ENCODE measurements at places on chromosomes 12 and 14.

GRCh38 chr14:67446371-67447032 is 34.5 kb upstream of the PLEK2 start:
- DNase-seq: no peak

GRCh38 chr12:100326208-100326607 is 30.7 kb upstream of the SLC17A8 start:
- DNase-seq: no peak

- no peak for DNase-seq
Measured at GRCh38 chr12:116677202-116677661, 60.6 kb downstream of the SPRING1 start.

DNA sequence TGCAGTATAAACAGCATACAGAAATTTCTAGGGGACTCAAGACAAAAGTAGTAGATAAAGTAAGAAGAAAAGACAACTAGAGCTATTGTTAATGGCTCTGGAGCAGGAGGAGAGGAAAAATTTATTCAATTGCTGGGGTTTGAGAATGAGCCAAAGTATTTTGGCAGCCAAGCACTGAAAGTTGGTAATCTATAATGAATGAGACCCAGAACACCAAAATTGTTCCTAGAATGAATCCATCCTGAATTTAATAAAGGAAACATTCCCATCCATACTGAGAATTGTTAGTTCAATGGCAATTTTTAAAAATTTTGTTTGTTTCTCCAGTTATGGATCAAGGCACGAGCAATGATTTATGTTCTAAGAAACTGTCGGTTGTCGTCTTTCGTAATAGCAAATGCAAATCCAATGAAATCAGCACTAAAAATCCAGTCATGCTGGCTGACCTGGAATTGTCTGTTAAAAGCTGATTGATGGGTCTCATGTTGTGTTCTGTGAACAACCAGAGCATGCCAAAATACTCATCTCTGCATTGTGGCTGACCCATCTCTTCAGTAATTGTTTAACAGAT is 170.9 kb upstream of the LMNTD1 start:
- DNase-seq: no peak

DNA sequence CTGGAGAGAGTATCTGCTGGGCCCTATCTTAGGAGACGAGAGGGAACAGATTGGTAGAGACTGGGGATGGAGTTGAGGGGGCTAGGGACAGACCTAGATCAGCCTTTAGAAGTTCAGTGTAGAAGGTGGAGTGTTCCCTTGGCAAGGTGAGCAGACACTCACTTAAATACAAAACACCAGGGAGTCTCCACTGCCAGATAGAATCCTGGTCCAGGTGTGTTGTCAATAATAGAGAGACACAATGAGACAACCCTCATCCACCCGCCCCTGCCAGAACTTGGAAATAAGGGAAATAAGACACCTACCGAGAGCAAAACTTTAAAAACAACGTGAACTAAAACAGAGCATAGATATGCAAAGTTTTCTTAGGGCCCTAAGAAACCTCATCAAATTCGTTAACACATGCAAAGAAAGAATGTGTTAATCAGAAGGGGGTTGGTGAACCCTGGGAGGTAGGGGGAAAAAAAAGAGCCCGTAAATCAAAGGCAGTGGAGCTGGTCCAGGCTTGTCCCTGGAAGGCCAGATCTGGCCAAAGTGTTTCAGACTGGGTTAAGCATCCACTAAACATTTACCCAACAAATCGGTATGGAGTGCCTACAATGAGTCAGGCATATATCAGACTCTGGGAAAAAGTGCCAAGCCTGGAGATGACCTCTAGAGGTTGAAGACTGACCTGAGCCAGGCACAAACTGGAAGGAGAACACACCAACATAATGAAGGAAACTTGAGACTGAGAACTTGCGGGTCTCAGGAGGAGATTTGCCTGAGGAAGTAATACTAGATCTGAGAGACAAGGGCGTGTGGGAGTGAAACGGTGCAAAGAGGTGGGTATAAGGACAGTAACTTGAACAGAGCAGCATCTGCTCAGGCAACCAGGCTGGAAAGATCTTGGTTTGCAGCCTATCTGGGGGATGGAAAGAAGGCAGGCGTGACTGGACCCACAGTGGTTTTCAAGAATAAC is 37.0 kb upstream of the OTX2 start:
- no peak for DNase-seq

DNA sequence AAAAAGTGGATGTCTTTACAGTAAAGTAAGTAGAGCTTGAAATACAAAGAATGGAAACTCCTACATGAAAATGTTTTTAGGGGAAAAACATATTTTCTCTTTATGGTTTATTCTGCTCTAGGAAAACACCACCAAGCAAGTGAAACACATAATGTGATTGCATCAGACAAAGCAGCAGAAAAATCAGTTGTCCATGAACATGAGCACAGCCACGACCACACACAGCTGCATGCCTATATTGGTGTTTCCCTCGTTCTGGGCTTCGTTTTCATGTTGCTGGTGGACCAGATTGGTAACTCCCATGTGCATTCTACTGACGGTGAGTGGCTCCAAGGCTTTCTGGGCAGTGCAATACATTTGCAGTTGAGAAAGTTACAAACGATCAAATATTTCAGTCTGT is 42.6 kb upstream of the PLEKHD1 start:
- DNase-seq: no peak

DNA sequence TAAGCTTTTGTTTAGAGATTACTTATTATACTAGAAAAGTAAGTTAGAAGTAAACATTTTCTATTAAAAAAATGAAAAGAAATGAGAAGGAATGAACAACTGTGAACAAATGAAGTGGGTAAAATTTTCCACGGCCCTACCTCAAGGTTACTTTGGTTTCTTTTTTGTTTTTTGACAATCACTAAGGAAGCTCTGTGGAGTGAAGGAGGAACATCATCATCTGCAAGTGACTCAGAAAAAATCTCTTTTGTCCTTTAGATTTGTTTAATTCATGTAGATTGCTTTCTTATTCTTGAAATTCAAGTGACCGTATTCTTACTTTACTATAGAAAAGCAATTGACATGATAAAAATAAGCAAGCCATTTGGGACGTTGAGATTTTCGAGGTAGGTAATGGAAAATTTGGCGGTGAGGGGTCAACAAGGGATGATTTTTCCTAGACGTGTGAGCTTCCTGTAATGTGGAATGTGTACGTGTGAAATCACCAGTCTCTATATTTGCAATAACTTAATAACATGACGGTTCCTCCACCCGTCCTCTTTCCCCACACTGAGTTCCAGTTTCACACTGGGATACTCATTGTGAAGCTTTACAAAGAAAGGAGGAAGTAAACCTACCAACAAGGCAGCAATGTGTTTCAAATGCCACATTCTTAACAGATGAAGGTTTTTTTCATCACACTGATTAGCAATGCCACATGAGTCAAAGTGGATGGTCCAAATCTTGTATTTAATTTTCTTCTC is 62.3 kb upstream of the EGLN3 start:
- DNase-seq: peak; percentile 12

DNA sequence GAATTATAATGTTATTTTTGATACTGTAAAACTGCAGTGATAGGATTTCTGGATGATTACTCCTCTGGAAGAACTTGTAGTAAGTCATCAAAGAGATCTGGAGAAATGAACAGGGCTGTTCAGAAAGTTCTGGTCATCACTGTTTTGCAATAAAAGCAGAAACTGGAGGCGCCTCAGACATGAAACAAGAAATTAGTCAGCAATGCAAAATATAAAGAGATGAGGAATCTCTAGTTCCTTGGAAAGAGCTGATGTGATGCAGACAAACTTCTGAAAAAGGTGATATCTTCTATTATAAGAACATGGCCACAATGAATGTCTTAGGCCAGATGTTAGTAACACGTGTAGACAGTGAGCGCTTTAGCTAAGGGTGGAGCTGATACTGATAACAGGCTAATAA is 9.5 kb downstream of the ACIN1 start:
- no peak for DNase-seq

DNA sequence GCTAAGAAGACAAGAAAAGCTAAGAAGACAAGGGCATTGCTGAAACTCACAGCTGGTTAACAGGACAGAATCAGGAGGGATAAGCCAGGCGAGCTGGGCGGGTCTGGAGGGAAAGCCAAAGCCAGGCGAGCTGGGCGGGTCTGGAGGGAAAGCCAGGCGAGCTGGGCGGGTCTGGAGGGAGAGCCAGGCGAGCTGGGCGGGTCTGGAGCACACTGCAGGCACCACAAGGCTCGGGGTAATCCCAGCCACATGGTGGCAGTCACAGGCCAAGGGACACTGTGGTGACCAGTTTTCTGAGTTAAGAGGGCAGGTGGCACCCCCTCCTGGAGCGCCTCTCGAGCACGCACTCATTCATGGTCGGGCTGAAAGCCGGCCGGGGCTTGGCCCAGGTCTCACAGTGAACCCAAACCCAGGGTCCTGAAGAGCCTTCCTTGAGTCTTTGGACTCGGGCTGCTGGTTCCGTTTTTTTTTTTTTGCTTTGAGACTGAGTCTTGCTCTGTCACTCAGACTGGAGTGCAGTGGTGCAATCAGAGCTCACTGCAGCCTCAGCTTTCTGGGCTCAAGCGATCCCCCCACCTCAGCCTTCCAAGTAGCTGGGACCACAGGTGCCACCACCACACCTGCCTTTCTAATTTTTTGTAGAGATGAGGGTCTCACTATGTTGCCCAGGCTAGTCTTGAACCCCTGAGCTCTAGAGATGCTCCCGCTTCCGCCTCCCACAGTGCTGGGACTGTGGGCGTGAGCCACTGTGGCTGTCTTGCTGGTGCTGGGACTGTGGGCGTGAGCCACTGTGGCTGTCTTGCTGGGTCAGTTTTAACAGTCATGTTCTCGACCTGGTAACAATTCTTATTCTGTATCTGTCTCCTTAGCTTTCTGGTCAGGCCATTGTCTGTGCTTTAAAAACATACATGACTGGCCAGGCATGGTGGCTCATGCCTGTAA is 40.2 kb downstream of the HSP90AA1 start:
- DNase-seq: no peak

DNA sequence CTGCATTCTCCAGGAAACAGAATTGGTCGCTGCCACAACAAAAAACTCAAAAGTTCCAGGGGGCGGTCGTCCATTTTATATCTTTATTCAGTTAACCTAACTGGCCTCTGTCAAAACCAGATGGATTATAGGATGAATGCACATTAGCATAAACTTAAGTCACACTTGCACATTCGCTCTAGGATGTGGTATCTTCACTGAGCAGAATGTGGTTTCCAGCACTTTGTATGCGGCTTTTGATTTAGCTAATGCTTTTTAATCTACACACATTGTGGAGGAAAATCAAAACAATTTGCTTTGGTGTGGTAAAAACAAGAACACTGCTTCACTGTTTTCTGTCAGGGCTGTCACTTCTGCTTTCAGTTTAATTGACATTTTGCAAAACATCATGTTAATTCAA is 4.5 kb downstream of the TAS2R50 start:
- DNase-seq: peak; percentile 47

DNA sequence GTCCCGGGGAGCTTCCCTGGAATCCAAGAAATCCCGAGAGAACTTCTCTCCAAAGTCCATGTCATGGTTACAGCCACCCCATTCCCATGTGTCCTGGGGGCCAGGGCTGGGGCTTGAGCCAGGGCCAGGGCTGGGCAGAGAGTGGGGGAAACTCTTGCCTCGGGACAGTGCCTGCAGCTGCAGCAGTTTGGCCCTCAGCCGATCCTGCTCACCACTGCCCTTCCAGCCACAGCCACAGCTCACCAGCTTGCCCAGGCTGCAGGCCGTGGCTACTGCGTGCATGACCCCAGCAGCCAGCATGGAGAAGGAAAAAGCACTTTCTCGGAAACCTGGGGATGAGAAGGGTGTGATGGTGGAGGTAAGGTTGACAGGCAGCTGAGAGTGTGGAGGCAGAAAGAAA is 3.5 kb downstream of the WNT10B start:
- DNase-seq: no peak

DNA sequence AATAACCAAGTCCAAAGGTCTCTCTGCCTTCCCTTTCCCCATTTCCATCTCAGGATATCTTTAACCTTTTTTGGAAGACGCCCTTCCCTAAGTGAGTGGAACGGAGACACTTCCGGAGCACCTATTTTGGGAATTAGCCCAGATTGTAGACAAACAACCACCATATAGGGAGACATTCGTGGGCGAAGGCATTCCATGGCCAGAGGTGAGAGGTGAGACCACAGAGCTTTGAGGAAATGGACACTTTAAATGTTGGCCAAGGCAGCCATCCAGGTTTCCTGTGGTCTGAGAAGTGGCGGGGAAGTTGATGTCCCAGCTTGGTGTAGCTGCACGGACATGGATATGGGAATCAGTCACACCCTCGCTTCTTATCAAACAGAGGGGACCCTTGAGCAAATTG is 69.4 kb upstream of the BDKRB2 start:
- no peak for DNase-seq

GRCh38 chr14:33352821-33353220 is 414.1 kb downstream of the NPAS3 start:
- DNase-seq: no peak

DNA sequence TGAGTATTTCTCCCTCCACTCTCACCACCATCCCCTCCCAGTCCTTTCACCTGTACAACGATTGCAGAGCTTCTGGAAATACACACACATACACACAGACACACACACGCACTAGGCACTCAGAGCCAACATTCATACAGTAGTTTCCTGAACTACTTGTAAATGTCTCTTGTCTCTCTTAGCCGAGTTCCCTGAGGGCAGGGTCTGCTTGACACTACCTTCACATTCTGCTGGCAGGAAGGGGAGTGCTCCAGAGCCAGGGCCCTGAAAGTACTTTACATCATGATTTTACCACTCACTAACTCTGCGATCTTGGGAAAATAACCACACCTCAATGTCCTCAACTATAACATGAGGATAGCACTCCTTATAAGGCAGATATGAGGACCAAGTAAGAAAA is 82.7 kb downstream of the GAS2L3 start:
- DNase-seq: no peak

GRCh38 chr14:97544571-97544970 is 747.4 kb downstream of the VRK1 start:
- DNase-seq: no peak

DNA sequence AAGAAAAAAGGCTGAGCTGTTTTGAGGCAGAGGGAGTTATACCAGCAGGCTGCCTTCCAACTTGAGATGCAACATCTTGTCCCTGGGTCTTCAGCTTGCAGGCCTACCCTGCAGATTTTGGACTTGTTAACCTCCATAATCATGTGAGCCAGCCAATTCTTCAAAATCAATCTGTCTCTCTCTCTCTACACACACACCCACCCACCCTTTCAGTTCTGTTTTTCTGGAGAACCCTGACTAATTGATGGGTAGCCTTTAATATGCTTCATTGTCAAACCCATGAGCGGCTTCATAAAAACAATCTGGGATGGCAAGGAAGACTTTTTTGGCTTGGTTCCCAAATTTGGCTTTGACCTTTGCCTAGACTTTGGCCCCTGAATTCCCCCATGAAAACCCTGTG is 113.9 kb downstream of the TMX1 start:
- no peak for DNase-seq

GRCh38 chr12:206746-207440 is 7.1 kb downstream of the SLC6A12 start:
- DNase-seq: no peak

DNA sequence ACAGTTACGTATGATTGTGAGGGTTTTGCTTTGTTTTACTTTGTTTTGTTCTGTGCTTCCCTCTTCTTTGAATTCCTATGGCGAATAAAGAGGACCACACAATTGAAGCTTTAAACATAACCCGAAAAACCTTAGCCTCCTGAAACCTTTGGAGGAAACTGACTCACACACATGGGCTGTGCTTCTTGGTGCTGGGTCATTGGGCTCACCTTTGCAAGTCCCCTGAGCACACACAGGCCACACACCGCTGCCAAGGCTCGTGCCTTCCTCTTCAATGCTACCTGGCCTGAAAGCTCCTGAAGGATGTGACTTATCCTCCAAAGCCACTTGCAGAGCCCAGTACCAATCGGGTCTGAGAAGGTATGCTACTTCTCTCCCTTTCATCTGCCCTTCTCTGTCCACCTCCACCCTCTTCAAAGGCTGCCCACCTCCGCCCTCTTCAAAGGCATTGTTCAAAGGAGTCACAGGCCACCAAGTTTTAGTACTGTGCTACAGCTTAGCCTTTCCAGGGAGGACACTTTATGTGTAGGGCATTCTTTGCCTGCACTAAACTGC is 114.6 kb downstream of the FOXN3 start:
- DNase-seq: no peak
